AG04449 (cell line): ENCODE measurements at places on chromosomes 13 and 19.

- DNase-seq, result no peak
Observed at GRCh38 chr19:35689836-35690235, 14.5 kb upstream of the ZBTB32 start.

DNA sequence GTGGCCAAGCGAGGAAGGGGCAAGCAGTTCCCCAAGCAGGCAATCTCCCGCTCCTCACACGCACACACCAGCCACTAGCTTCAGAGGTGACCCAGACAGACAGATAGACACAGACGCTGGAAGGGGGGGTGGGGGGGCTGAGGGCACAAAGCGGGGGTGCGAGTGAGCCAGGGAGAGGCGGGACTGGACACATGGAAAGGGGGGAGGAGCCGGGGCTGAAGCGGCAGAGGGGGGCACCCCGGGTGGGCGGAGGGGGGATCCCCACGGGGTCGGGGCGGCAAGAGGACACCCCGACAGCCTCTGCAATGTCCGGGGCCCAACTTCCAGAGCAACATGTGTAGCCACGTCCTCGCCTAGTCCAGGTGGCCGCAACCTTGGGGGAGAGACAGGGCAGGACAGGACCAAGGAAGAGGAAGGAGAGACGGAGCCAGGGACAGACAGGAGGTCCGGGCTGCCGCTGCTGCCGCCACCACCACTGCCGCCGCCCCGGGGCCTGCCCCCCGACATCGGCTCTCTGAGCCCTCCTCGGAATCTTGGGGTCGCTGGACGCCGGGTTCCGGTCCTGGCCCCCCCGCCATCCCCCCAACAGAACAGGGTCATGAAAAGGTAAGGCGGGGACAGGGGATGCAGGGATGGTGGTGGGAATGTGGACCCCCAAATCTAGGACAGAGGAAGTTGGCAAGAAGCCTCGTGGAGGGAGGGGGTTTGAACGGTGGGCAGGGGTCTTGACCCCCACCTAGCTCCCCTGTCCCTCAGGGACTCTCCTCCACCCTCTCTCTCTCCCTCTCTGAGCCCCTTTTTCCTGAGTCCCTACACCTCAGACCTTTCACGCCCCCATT is 1.1 kb downstream of the GRIN2D start:
- DNase-seq, result no peak

DNA sequence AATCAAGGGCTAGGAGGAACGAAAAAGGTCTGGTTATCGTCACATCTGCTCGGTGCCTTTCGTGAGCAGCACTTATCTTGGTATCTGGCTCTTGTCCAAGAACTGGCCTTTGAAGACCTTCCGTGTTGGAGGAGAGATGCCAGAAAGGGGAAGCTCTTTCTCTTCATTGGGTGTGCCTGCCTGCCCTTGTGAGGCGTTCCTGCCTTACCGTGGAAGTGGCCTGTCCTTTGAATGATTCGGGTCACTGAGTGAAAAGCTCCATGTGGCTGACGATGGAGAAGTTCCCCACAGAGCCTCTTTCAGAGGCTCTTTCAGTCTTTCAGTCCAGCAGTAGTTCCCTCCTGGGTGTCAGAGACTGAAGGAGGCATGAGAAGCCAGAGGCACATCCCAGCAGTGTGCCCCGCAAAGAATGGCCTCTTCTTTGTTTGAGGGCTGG is 121.5 kb upstream of the SLC10A2 start:
- DNase-seq, result no peak

- no peak for DNase-seq
Observed at GRCh38 chr13:104785952-104786351, 1719.7 kb upstream of the SLC10A2 start.

GRCh38 chr19:28640506-28640905 is 572.4 kb downstream of the UQCRFS1 start:
- no peak for DNase-seq
